ENCODE measurements at places on chromosomes 7 and 10.

DNA sequence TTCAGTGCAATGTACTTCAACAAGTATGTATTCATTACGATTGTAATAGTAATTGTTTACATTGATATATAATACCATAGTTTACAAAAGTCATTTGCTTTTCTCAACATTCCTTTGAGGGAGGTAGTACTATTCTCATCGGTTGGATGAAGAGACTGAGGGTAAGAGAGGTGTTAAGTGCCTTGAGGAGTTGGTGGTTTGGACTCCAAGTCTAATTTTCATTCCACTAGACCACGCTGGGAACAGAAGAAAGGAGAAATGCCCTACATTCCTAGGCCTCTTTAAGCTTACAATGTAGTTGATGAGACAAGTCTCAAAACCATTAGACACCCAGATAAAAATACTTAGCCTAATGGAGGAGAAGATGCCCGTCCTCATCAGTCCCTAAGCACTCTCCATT is 28.6 kb downstream of the CDK1 start:
- no peak for DNase-seq

DNA sequence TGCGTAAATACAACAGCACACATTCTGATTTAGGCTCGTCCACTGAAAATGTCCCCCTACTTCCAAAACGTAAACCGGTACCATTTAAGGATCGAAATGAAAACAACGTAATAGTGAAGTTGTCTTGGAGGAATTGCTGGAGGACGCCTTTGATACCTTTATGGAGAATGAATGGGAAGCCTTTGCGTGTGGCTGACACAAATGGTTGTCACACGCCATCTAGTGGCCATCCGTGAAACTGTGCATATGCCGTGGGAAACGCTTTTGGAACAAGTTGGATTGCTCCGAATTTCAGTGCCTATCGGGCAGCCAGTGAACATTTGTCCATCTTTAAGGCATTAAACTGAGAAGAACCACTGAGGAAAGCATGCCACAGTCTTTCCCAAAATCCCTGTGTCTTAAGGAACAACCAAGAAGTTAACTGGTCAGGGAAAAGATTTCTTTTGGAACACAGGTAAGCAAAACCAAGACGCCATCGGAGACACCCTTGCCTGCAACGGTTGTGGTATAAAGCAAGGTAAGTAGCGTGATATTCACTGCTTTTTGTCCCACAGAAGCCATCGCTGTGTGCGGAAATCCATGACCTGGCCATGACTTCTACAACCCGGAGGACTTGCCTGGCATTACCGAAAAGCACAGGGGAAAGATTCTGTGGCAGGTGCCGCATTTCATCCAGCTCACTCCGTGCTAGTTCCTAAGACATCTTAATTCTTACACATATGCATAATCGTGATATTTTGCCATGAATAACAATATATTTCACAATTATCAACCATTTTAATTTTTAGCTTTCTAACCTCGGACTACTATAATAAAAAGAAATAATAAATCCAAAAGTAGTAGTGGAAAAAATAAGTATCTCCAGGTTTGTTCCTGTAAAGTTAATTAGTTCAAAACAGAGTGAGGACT is 100.6 kb downstream of the FAM204A start:
- DNase-seq = peak; percentile 79

GRCh38 chr10:12130237-12130872 is 878 bp downstream of the SEC61A2 start:
- peak; percentile 17 for DNase-seq

DNA sequence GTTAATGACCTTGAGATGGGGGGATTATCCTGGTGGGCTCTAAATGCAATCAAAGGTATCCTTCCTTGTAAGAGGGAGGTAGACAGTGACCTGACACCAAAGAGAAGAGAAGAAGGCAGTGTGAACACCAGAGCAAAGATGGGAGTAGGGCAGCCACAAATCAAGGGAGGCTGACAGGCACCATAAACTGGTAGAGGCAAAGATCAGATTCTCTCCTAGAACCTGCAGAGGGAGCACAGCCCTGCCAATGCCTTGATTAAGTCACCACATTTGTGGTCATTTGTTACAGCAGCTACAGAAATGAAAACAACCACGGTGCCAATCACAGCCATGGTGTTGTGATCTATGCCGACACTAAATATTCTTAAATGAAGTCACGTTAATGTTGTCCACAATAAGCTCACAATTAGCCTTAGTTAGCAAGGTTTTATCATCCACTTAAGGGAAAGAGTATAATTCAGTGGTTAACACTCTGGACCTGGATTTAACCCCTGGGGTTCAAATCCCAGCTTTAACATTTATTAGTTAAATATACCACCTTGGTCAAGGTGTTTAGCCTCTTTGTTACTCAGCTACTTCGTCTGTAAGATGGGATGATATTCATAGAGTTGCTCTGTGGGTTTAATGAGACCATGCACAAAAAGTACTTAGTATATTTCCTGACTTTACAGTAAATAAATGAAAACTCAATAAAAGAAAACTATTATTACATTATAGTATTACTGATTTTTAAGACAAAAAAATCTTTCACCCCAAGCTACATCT is 70.8 kb downstream of the SGMS1 start:
- DNase-seq = no peak

DNA sequence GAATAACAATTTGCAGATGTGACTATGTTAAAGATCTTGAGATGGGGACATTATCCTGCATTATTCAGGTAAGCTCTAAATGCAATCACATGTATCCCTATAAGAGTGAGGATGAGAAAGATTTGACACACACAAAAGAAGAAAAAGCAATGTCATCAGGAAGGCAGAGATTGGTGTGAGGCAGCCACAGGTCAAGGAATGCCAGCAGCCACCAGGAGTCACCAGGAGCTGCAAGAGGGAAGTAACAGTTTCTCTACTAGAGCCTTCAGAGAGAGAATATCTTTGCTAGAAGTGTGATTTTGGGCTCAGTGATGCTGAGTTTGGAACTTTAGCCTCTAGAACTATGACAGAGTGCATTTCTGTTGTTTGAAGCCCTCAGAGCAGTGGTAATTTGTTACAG is 700.3 kb upstream of the SEMA3D start:
- DNase-seq = no peak

GRCh38 chr10:89431977-89432376 is 17.6 kb downstream of the IFIT5 start:
- peak; percentile 7 for DNase-seq

DNA sequence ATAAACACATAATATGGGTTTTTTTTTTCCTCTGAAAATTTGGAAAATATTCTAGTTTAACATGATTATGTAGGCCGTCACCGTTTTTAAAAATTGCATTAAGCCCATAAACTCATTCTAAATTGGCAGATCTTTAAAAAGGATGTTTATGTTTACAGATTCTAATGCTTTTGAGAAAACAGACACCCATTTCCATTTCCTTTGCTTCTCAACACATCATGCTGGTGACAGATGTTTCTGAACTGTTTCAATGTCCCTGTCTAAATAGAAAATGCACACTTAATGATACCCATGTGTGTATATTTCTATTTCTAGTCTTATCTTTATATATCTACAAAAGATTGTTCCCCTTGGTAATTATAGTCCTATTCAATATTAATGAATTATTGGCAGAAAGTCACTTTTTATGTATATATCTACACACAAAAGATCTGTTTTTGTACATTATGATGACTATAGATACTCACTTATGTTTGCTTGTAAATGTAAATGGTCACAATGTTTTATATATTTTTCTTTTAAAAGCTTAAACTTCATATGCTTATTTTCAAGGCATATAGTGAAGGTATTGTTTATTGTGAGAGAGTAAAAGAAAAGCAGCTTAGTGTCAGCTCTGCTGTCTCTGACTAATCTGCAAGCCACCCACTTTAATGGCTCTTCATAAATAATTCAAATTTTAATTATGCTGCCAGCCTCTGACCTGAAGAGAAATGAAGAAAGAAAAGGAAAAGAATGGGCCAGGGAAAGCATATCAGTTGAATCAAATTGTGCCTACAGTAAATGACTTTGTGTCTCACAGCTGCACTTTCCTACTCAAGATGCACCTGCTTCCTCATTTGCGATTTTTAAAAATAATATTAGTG is 179.4 kb downstream of the CACNA2D1 start:
- DNase-seq = peak; percentile 41

DNA sequence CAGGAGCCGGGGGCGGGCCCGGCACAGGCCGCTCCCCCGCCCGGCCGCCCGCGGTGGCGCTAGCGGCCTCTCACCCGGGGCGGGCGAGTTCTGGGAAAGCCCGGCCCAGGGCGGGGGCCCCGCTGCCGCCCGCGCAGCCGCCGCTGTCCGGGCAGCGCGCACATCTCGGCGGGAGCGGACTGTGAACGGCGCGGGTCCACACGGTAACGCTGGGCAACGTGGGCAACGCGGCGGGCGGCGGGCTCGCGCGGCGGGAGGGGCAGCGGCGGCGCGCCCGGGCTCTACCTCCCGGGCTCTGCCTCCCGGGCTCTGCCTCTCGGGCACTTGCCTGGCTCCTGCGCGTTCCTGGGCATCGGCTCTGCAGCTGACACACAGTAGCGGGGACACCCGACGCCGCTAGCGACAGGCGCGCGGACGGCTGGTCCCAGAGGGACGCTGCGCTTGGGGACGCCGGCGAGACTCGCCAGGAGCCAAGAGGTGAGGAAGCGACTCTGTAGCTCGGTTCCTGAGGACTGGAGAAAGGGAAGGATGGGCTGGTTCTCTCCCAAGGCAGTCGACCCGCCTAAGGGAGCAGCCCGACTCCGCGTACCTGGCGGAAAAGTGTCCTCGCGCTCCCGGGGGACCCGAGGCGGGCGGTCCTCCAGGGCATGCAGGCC is at the start of gene PLCE1:
PLCE1 (plus strand) TSS at position 150 of the 656 bp plus-strand sequence. CDS start 37,116 bp downstream, outside the sequence.
- DNase-seq = peak; percentile 67

DNA sequence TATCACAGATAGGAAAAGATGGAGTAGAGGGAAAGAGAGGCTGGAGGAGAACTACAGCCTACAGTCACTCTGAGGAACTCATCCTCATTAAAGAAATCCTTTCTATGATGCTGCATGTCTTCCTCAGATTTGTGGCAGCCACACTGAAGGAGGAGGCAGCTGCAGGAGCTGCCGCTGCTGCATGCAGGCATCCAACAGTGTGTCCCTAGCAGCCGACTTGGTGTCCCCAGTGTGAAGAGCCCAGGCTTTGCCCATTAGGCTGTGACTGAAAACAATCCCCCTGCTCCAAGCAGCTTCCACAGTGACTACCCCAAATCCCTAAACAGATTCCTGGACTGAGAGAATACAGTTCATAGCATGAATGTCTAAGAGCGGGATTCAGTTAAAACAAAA is 23.1 kb downstream of the SKIDA1 start:
- DNase-seq = no peak

- no peak for DNase-seq
Observed at GRCh38 chr10:96371356-96371755, 12.6 kb upstream of the OPALIN start.

- DNase-seq = no peak
Observed at GRCh38 chr10:118605694-118606093, 10.2 kb upstream of the PRLHR start.

GRCh38 chr10:103717341-103718246 is 137.8 kb downstream of the SH3PXD2A start:
- no peak for DNase-seq

GRCh38 chr10:97889461-97890265 is 40.0 kb downstream of the GOLGA7B start:
- peak; percentile 88 for DNase-seq

- DNase-seq = no peak
Observed at GRCh38 chr10:78428579-78428978, 394.9 kb downstream of the RPS24 start.

- no peak for DNase-seq
Observed at GRCh38 chr7:44066494-44067063, 1.2 kb upstream of the PGAM2 start.

DNA sequence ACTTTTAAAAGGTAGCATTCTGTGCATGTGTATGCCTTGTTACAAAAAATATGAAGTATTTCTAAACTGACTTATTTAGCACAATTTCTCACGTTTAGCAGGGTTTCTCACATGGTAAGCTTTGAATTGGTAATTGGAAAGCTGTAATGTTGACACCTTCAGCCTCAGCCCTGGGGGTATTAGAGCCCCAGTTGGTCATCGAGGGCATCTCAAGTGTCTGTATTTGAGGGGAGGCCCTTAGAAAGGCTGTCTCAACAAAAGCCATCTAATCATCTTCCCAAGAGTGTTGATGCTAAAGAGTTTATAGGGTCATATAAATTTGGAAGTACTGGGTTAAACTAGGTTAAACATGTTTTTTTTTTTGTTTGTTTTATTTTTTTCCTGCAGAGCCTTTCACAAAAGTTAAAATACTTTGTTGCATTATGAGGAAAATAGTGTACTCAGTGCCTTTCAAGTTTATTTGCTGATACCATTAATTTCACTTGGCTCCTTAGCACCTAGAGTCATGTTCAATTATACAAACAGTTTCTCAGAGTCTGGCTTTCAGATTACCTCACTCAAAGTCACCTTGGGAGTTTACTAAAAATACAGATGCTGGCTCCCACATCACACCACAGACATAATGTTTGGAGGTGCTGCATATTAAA is 134.0 kb downstream of the CD36 start:
- DNase-seq = peak; percentile 5

GRCh38 chr10:89695307-89695706 is 6.1 kb upstream of the KIF20B start:
- no peak for DNase-seq

DNA sequence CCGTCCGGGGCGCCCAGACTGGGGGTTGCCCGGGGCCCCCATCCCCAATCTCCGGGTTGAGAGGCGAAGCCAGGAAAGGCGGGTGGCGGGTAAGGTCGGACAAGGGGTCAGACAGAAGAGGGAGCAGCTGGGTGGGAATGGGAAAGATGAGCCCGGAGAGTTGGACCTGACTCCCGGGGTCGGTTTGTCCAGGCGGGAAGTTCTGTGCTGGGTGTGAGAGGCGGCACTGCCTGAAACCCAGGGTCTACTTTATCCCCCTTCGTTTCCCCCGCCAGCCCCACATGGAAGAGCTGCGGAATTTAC is 675 bp downstream of the SLC4A2 start:
- no peak for DNase-seq

GRCh38 chr10:101682172-101682825 is 12.7 kb downstream of the FBXW4 start:
- DNase-seq = no peak

GRCh38 chr7:112938863-112939573 is 147.6 kb downstream of the GPR85 start:
- DNase-seq = peak; percentile 40

DNA sequence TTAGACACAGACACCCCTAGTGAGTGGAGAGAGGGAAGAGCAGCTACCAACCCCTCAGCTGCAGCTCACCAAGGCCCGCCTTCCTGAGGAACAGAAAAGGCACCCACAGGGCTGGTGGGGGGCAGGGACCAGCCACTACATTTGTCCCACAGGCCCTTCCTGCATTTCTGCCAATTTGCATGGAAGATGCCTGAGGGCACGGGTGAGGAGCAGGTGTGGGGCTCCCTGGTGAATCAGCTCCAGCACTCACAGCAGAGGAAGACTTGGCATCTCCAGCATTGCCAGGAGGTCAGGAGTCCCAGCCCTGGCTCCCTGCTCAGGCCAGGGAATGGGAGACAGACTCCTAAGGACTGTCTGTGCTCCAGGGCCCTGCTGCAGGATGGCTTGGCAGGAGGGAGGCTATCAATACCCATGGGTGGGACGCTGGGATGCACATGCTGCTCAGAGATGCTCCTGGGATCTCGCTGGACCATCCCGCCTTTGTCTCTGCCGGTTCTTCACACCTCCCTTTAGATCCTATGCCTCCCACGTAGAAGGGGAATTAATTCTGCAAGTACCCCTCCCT is 109.7 kb downstream of the SLIT1 start:
- DNase-seq = peak; percentile 22

Data from NCI-H345 (cell line).